ENCODE measurements at places on chromosomes 5 and 9.

- no peak for DNase-seq
These were observed 92.1 kb upstream of the MAP1B start for GRCh38 chr5:72015103-72015548.

DNA sequence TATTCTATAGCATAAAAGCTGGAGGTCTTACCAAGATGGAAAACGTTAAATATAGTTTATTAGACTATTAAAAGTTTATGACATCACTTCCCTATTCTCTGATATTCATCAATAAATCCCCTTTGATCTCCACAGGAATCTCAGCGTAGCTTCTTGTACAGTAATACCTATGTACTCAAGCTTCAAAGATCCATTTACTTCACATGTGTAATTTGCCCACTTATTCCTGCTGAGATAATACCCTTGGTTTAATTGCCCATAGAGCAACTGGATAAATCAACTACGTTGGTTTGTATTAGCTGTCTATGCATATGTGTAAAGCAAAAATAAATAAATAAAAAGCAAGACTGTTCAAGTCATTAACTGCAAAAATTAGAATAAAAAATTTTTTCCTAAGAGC is 219.7 kb downstream of the EFNA5 start:
- DNase-seq: no peak

- DNase-seq: no peak
These were observed 54.9 kb downstream of the USP20 start for GRCh38 chr9:129889941-129890717.

DNA sequence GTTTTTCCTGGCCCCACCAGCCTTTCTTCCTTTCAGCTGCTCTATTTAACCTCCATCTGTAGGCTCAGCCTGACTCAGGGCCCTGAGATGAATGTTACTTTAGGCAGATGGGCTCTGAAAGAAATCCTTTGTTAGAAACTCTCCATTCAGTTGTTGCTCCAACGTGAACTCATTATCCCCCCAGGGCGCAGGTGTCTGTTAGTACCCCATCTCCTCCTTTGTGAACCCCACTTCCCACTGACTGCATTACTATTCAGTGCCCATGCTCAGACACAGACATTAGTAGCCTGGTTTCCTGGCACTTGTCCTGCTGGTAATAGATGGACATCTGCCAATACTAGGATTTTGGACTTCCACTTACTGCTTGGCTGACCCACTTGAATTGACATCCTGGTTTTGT is 1271.6 kb downstream of the PTPRD start:
- DNase-seq: no peak

- DNase-seq: no peak
These were observed 154.9 kb downstream of the ZNF608 start for GRCh38 chr5:124591583-124591982.

DNA sequence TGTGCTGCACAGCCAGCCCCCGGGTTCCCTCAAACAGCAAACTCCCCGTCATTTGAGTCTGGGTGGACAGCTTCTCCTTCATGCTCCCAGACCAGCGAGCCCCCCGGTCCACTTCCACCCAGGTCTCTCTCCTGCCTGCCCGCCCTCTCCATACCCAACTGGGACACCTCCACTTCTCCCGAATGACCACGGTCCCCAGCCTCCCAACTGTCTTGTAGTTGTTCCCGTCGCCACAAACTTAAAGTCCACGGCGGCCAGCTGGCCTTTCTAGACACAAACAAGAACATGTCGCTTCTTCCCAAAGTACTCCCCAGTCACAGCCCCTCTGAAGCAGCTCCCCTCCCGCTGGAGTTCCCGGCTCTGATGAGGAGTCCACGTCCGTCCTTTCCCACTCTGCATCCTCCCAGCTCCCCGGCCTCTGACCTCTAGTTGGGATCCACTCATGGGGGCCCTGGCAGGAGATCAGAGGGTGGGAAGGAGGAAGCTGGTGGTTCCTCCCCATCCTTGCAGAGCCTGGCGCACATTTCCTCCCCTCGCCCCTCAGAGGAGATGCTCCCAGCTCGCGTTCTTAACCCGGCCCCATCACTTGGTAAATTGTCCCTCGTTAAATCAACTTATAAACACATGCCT is 24.1 kb upstream of the PPP1R26 start:
- DNase-seq: no peak

- DNase-seq: no peak
These were observed 20.2 kb upstream of the ZDHHC11 start for GRCh38 chr5:870956-871355.

Measured in thoracic aorta (tissue), 2 donors.